ENCODE measurements at places on chromosomes 13 and 19.
A peak's percentile ranks its signal among the peaks of the same experiment; 100 is the strongest.

- DNase-seq, result no peak
Measured at GRCh38 chr13:42538996-42539395, 35.0 kb upstream of the TNFSF11 start.

- DNase-seq, result no peak
Measured at GRCh38 chr13:63381078-63381859, 1965.6 kb upstream of the PCDH20 start.

- DNase-seq, result no peak
Measured at GRCh38 chr19:50152578-50152977, 10.5 kb downstream of the IZUMO2 start.

GRCh38 chr19:34220472-34221063, 33.8 kb upstream of the GARRE1 start:
- peak; percentile 54 for DNase-seq

GRCh38 chr19:28468701-28469459, 744.1 kb downstream of the UQCRFS1 start:
- DNase-seq, result peak; percentile 73

DNA sequence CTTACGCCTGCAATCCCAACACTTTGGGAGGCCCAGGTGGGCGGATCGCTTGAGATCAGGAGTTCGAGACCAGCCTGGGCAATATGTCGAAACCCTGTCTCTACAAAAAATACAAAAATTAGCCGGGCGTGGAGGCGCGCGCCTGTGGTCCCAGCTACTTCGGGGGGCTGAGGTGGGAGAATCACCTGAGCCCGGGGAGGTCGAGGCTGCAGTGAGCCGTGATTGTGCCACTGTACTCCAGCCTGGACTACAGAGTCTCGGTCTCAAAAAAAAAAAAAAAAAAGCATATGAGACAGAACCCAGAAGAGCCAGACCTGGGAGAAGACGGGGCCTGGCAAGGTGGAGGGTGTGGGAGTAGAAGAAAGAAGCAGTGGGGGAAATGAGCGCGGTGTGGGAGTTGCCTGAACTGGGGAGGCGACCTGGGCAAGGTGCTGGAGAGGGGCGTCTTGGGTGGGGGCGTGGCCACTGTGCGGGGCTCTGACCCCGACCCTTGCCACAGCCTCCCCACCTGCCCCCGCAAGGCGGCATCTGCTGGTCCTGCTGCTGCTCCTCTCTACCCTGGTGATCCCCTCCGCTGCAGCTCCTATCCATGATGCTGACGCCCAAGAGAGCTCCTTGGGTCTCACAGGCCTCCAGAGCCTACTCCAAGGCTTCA, 533 bp downstream of the DKKL1 start:
- DNase-seq, result no peak

DNA sequence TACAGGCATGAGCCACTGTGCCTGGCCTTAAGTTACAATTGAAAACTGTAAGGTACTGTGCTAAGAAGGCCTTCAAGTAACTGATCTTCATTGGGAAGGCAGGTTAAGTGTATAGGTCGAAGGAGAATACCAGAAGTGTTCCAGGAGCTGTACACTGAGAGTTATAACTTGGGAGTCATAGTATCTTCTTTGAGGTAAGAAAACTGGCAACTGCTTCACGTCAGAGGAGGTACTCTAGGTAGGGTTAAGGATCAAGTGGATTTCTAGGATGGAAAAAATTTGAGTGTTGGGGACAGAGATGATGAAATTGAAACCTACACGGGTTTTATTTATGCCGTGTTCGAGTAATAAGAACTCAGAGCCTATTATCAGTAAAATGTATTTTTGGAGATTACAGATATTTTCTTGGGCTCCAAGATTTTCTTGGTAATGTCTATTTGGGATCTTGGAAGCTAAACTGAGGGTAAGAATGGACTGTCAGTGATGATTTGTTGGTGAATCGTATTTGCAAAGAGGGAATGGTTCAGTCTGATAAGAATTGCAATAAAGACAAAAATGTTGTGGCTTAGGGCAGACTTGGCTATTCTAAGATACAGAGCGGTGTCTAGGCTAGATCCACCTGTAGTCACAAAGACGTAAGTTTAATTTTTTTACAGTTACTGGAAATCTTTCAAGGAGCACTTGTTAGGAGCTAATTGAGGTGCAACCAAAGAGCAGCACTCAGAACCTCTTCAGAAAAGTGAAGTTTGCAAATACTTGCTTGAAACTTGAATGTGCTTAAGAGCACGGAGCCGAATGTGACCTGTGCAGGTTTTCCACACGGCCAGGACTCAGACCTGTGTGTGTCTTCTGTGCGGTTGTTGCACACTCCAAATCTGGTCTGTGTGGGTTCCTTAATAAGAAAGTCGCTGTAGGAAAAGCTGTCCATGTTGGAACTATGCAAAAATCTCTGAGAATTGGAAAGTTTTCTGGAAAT, 102.5 kb downstream of the URI1 start:
- DNase-seq, result no peak
